Activated naive CD4-positive, alpha-beta T cell treated with anti-CD3 and anti-CD28 coated beads, Interleukin-2, amount 10 ng/mL, durations not matched to agents 7 days and 5 days (primary cell): ENCODE measurements at places on chromosomes 5 and 9.

- peak overlapping the region; percentile 99 for H3K27ac ChIP-seq
- H3K4me1 ChIP-seq = peaks cover 34% of the 10 kb centered on the region
- H3K36me3 ChIP-seq = peaks cover 27% of the 10 kb centered on the region
- no peaks in the 10 kb centered on the region for H3K27me3 ChIP-seq
- H3K4me3 ChIP-seq = peak overlapping the region; percentile 87
These were observed 663 bp upstream of the SMIM27 start for GRCh38 chr9:32551276-32552051.

- no peak overlapping the region for H3K27ac ChIP-seq
- H3K4me3 ChIP-seq = no peak overlapping the region
- no peak for DNase-seq
- H3K36me3 ChIP-seq = no peaks in the 10 kb centered on the region
These were observed 30.2 kb upstream of the CCNG1 start for GRCh38 chr5:163407034-163407655.

DNA sequence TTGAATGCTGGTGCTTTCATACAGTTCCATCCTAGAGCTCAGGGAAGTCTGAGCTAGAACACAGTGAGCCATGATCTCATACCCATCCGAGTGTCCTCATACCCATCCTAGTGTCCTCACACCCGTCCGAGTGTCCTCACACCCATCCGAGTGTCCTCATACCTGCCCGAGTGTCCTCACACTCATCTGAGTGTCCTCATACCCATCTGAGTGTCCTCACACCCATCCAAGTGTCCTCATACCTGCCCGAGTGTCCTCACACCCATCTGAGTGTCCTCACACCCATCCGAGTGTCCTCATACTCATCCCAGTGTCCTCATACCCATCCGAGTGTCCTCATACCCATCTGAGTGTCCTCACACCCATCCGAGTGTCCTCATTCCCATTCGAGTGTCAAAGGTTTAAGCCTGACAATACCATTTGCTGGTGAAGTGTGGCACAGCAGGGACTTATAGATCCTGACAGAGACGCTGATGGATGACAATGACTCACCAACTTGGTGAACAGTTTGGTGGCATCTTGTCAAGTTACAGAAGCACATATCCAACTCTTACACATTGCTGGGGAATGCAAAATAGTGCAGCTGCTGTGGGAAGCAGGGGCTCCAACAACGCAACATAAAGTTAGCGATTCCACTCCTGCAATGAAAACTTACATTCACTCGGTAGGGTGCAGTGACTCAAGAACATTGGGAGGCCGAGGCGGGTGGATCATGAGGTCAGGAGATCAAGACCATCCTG lies 77.0 kb upstream of the COL5A1 start:
- DNase-seq = no peak
- peaks cover 9% of the 10 kb centered on the region for H3K27me3 ChIP-seq
- H3K36me3 ChIP-seq = no peaks in the 10 kb centered on the region
- no peak overlapping the region for H3K27ac ChIP-seq
- H3K4me1 ChIP-seq = peaks cover 5% of the 10 kb centered on the region

- peaks cover 21% of the 10 kb centered on the region for H3K4me1 ChIP-seq
- H3K4me3 ChIP-seq = peak overlapping the region; percentile 53
- H3K36me3 ChIP-seq = no peaks in the 10 kb centered on the region
- H3K27me3 ChIP-seq = peaks cover 78% of the 10 kb centered on the region
These were observed 2.0 kb downstream of the NRG2 start for GRCh38 chr5:140041099-140041491.

GRCh38 chr5:23257656-23258055 lies 249.8 kb upstream of the PRDM9 start:
- H3K4me1 ChIP-seq = no peaks in the 10 kb centered on the region
- no peaks in the 10 kb centered on the region for H3K27me3 ChIP-seq
- no peak for DNase-seq

- no peaks in the 10 kb centered on the region for H3K27me3 ChIP-seq
These were observed 666.3 kb downstream of the DNAH5 start for GRCh38 chr5:13278148-13278547.

DNA sequence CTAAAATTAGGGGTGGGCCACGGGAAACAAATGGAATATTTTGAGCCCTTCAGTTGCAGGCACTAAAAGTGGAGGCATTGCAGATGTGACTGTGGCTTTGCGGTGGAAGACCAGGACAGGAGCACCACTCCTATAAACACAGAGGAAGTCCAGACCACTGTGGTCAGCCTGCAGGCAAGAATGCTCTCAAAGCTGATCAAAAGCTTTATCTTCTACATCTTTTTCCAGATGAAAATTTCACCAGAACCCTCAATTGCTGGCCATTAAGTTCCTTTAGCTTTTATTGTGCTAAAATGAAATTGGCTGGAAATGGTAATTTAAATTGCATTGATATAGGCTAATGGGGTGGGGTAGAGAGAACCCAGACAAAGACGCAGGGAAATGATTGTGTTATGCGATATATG lies 208.8 kb downstream of the ERCC6L2 start:
- no peaks in the 10 kb centered on the region for H3K36me3 ChIP-seq
- no peaks in the 10 kb centered on the region for H3K4me1 ChIP-seq

DNA sequence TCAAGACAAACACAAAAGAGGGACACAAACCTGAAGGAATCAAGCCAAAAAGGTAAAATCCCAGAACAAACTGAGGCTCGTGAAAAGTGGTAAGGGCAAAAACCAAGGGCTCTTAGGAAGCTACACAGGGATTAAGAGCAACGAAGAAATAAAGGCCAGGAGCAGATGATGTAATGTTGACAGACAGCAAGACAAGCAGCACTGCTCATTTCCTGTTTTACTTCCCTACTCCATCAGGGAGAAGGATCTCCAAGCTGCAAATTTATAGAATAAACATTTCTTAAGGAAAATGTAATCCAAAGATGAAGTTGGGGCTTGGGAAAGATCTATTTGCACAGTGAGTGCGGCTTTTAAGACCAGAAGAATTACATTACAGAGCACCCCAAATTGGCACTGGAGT lies 182.3 kb upstream of the MAP1B start:
- no peak overlapping the region for H3K4me3 ChIP-seq
- H3K36me3 ChIP-seq = no peaks in the 10 kb centered on the region
- no peak for DNase-seq

- no peak for DNase-seq
- H3K4me3 ChIP-seq = no peak overlapping the region
- no peaks in the 10 kb centered on the region for H3K27me3 ChIP-seq
- no peaks in the 10 kb centered on the region for H3K4me1 ChIP-seq
- no peaks in the 10 kb centered on the region for H3K36me3 ChIP-seq
These were observed 182.0 kb downstream of the MUSK start for GRCh38 chr9:110850401-110851135.

DNA sequence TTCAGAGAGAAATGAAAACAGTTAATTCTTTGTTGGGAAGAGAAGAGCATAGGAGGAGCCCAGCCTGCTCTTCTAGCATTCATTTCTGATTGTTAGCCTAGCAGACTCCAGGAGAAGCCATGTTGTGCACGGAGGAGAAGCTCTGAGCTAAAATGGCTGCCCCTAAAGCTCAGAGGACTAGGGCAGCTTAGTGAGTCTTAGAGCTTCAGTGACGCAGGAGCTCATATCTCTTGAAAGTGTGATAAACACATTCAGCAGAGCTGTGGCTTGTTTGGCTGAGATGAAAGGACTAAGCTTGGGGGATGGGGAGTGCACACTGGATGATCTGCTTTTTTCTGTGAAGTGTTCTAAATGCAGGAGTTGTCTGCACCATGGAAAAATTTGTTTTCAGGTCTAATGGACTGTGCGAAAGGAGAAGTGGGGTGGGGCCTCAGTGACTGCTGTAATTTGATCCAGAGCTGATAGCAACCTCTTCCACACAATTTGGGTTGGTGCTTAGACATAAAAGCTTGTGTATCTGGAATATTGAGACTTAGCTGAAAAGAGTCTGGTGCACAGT lies 58.5 kb downstream of the ZNF462 start:
- H3K36me3 ChIP-seq = peaks cover 1% of the 10 kb centered on the region
- DNase-seq = peak; percentile 51
- H3K27me3 ChIP-seq = no peaks in the 10 kb centered on the region
- no peak overlapping the region for H3K4me3 ChIP-seq
- peaks cover 15% of the 10 kb centered on the region for H3K4me1 ChIP-seq
- H3K27ac ChIP-seq = peak overlapping the region; percentile 87

- H3K4me1 ChIP-seq = peaks cover 7% of the 10 kb centered on the region
- no peak overlapping the region for H3K4me3 ChIP-seq
- DNase-seq = no peak
- H3K27ac ChIP-seq = no peak overlapping the region
These were observed 264.3 kb downstream of the ARRDC3 start for GRCh38 chr5:91118796-91119195.

GRCh38 chr9:114316605-114317230 lies 6.2 kb upstream of the ORM1 start:
- no peak overlapping the region for H3K27ac ChIP-seq
- no peak for DNase-seq
- no peaks in the 10 kb centered on the region for H3K36me3 ChIP-seq
- H3K27me3 ChIP-seq = peaks cover 13% of the 10 kb centered on the region
- H3K4me3 ChIP-seq = no peak overlapping the region

DNA sequence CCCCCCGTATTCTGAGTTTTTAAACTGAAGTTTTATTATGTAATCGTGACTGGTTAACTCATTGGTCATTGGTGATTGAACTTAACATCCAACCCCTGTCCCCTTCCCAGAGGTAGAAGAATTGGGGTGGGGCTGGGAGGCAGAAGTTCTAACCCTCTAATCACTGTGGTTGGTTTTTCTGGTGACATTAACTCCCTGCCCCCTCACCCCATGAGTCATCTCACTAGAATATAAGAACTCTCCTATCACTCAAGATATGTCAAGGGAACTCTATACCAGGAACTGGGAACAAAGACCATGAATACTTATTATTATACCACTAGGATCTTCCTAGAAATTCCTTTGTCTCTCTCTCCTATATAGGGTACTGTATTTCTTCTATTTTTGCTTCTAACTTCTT lies 52.3 kb upstream of the CAVIN4 start:
- H3K27me3 ChIP-seq = no peaks in the 10 kb centered on the region
- no peak for DNase-seq
- H3K36me3 ChIP-seq = no peaks in the 10 kb centered on the region
- no peak overlapping the region for H3K27ac ChIP-seq

DNA sequence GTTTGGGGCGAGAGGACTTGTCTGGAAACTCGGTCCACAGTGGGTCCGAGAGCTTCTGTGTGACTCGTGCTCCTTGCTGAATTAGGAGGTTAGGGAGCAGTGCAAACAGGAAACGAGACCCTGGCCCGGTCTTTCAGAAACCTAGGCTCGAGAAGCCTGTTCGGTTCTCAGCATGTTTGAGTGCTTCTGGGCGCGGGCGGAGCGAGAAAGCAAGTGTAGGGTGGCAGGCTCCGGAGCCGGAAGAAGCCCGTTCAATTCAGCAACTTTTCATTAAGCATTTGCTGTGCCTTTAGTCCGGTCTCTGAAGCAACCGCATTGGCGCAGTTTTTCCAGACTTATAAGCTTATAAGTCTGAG lies 547 bp downstream of the CLTA start:
- peaks cover 26% of the 10 kb centered on the region for H3K36me3 ChIP-seq
- peaks cover 48% of the 10 kb centered on the region for H3K4me1 ChIP-seq
- peaks cover 15% of the 10 kb centered on the region for H3K27me3 ChIP-seq

GRCh38 chr5:80763211-80763610 lies 108.4 kb upstream of the DHFR start:
- no peak overlapping the region for H3K4me3 ChIP-seq
- DNase-seq = no peak
- peaks cover 30% of the 10 kb centered on the region for H3K4me1 ChIP-seq
- H3K27ac ChIP-seq = no peak overlapping the region

DNA sequence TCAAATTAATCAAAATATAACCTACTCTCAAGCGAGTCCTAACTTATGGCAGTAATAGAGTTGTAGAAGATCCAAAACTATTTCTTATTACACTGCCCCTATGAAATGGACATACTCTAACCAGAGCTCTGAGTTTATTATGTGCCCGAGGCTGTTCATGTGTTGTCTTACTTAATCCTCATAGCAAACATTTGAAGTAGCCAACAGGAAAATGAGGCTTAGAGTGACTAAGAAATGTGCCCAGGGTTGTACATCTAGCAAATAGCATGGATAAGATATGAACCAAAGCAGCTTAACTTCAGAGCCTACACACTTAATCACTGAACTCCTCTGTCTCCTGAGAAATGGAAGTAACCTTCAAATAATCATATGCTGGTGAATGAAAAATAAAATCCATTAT lies 1551.7 kb downstream of the MAT2B start:
- no peak overlapping the region for H3K27ac ChIP-seq
- H3K36me3 ChIP-seq = no peaks in the 10 kb centered on the region
- H3K27me3 ChIP-seq = no peaks in the 10 kb centered on the region
- DNase-seq = no peak

DNA sequence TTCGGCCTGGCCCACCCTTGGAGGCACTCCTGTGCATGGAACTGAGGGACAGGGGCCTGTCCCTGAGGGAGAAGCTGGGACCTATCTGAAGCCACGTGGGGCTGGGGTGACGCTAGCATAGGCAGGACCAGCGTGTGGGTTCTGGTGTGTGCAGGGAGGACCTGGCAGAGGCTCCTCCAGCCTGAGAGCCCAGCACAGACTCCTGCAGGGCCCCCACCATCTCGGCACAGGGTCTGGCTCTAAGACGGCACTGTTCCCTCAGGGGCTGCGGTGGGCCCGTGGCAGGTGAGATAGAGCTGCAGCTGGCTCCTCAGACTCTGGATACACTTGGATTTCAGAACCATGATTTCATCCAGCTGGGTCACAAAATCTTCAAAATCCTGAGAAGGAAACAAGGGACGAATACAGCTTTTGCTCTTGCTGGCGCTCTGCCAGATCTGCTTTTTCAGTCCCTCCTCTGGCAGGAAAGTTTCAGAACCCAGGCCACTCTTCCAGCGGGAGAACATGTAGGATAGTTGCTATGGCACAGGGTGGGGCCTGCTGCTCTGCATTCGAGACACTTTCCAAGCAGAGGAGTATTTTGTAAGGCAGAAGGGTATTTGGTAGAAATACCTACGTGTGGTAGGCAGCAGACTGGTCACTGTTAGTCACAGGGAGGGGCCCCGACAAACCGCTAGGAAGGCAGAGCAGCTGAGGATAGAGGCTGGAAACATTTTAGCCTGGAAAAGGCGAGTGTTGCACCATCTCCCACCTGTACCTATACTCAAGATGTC lies 74.7 kb downstream of the KIF24 start:
- peaks cover 31% of the 10 kb centered on the region for H3K36me3 ChIP-seq
- H3K27ac ChIP-seq = no peak overlapping the region
- peaks cover 21% of the 10 kb centered on the region for H3K4me1 ChIP-seq
- DNase-seq = no peak
- no peaks in the 10 kb centered on the region for H3K27me3 ChIP-seq

GRCh38 chr5:122183788-122184170 lies 54.4 kb downstream of the ZNF474 start:
- no peak for DNase-seq
- peaks cover 6% of the 10 kb centered on the region for H3K27me3 ChIP-seq
- no peak overlapping the region for H3K27ac ChIP-seq
- H3K4me1 ChIP-seq = no peaks in the 10 kb centered on the region
- H3K4me3 ChIP-seq = no peak overlapping the region

- H3K27ac ChIP-seq = no peak overlapping the region
- peak; percentile 22 for DNase-seq
- H3K4me1 ChIP-seq = peaks cover 4% of the 10 kb centered on the region
- H3K36me3 ChIP-seq = no peaks in the 10 kb centered on the region
- peaks cover 9% of the 10 kb centered on the region for H3K27me3 ChIP-seq
- H3K4me3 ChIP-seq = no peak overlapping the region
These were observed 108.4 kb downstream of the PSD2 start for GRCh38 chr5:139903795-139904565.
